ENCODE measurements at places on chromosomes 6 and 20.

- no peak for DNase-seq
Measured at GRCh38 chr6:131107151-131107550, 28.1 kb upstream of the AKAP7 start.

- DNase-seq: no peak
Measured at GRCh38 chr6:88220493-88220892, 54.3 kb upstream of the CNR1 start.

DNA sequence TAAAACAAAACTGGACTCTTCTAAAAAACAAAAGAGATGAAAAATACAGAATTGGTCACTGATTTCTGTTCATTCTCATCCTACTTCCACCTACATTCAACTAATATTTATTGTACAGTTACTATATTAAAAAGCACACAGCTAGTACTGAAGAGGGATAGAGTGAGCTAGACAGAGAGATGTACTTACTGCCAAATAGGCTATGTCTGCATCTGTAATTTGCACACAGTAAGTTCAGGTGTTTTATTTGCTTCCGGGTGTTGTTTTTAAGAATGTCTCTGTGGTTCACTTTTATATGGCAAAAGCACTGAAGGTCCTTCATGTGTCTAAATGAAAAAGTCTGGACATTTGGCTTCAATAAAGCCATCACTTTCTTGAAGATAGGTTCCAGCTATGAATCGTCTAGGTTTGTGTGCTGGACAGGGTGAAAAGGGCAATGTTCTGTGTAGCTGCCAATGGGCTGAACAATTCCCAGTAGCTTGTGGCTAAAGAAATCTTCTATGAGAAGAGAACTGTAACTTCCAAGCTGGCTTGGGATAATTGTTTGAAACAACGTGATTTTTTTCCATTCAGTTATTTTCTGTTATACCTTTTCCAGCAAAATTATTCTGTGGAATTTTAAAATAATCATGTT, 47.3 kb downstream of the EPB41L2 start:
- no peak for DNase-seq

GRCh38 chr6:254016-254415, 38.3 kb upstream of the DUSP22 start:
- no peak for DNase-seq

DNA sequence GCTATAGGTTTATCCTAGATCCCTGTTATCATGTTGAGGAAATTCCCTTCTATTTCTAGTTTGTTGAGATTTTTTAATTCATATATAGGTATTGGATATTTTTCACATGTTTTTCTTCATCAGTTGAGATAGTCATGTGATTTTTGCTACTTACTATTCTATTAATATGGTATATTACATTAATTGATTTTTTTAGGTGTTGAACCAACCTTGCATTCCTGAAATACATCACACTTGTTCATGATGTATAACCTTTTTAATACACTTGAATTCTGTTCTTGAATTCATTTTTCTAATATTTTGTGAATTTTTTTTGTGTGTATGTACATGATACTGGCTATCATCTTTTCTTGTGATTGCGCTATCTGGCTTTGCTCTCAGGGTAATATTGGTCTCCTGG, 25.5 kb upstream of the CAP2 start:
- DNase-seq: no peak

- DNase-seq: no peak
Measured at GRCh38 chr20:12849225-12849910, 159.4 kb upstream of the SPTLC3 start.

GRCh38 chr6:112482373-112482772, 135.2 kb downstream of the RFPL4B start:
- no peak for DNase-seq

- no peak for DNase-seq
Measured at GRCh38 chr6:44002067-44002592, 125.1 kb downstream of the MRPL14 start.

DNA sequence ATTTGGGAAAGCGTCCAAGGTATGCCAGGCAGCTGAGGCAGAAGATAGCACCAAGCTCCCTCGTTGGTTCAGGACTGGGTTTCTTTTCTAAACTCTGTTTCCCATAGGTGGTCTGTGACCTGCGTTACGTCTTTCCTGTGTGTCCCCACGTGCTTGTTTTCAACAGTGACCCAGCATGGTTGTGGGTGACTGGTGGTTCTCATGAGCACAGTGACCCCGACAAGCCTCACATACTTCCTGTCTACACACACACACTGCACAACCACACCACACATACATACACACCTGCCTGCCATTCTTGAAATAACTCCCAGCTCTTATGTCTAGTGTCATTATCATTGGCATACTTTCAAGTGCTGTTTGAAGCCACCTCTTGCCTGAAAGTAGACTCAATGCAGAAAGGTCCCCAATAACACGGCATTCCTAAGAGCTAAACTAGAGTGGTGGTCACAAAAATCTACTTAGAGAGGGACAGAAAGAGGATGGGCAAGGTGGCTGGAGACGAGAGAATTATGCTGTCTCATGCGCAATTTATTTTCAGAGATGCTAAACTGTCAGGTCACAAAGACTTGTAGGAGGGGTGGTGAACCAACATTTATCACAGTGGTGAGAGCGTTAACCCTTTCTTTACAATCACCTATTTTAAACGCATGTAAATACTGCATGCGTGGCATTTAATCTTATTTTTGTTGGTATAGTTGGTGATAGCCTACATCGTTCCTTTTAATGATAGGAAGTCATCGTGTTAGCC, 66.7 kb downstream of the GCNT2 start:
- DNase-seq: no peak

DNA sequence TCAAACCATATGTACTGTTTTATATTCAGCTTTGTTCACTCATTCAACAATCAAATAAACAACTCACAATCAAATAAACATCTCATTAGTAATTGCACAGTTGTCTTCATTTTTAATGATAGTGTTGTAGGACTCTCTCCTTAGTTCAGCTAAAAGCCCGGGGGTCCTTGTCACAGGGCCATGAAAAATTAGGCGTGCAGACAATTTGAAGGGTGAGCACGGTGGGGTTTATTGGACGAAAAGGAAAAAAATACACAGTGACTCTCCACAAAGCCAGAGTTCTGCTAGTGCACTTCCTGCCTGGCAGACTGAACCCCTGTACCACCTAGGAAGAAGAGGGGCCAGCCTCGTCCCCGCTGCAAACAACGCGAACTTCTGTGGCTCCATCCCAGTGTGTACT, 257.6 kb upstream of the FLRT3 start:
- DNase-seq: no peak

- no peak for DNase-seq
Measured at GRCh38 chr6:56650191-56650590, 7.5 kb upstream of the DST start.

DNA sequence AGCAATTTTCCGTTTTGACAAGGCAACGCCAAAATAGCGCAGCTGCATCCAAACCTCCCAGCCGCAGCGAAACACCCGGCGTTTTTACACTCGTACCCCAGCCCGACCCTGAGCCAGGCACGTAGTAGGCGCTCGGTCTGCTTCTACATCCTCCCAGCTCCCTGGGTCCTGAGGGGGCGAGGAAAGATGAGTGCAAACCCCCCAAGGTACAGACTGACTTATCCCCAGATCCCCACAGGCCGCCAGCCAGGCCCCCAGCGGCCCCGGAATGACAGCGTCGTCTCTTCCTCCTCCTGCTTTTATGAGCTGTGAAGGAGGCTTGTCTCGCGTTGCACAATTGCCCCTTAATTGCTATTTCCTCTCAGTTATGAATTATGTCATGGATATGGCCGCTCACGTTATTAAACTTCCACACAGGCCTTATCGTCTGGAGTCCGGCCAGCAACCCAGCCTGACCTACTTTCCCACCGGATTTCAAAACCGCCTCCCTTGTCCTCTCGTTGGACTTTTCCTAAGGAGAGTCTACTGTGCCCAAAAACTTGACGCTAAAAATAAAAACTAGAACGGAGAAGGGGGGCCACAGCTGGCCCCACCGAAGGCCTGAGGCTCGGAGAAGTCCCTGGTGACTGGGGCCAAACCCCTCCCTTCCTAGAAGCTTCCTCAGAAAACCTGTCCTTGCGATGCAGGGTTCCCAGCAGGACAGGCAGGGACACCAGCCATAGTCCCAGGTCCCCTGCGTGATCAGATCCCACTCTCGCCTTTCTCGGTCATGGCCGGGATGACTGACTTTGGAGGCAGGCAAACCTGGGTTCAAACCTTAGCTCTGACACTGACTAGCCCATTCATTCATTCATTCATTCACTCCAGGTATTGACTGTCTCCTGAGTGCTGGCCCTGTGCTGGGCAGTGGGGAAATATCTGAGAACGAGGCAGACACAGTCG, 130.9 kb upstream of the PTPN1 start:
- peak; percentile 86 for DNase-seq

- DNase-seq: no peak
Measured at GRCh38 chr6:170257376-170257775, 33.5 kb downstream of the DLL1 start.

GRCh38 chr20:2618815-2619214, 33.6 kb upstream of the NOP56 start:
- no peak for DNase-seq

- no peak for DNase-seq
Measured at GRCh38 chr6:71139249-71139648, 149.4 kb upstream of the OGFRL1 start.

GRCh38 chr6:27644528-27644927, 171.6 kb upstream of the ZNF184 start:
- DNase-seq: no peak

- DNase-seq: no peak
Measured at GRCh38 chr20:10524643-10525042, 89.5 kb downstream of the SLX4IP start.

- DNase-seq: peak; percentile 89
Measured at GRCh38 chr6:151481786-151482185, 12.0 kb upstream of the CCDC170 start.

DNA sequence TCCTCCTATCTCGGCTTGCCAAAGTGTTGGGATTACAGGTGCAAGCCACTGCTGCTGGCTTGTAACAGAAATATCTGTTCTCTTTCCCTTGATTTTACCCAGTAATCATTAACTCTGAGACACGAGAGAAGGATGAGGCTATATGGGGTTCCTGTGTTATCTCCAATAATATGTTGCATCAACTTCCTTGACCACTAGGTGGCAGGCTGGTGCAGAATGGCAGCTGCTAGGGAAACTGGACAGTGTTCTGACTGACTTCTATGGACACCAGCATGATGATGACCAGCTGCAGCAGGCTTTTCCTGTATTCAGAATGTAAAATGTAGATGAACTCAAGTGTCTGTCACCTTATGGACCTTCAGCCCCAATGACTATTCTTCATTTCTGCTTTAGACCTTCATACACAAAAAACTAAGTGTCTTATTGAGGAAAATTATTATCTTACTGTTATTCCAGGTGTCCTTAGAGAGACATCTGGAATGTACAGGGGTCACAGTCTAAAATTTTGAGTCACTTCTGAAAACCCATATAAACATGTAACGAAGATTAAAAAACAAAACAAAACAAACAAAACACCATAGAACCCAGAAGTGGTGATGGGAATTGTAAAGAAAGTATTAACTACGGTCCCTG, 20.4 kb upstream of the CD109 start:
- DNase-seq: no peak

DNA sequence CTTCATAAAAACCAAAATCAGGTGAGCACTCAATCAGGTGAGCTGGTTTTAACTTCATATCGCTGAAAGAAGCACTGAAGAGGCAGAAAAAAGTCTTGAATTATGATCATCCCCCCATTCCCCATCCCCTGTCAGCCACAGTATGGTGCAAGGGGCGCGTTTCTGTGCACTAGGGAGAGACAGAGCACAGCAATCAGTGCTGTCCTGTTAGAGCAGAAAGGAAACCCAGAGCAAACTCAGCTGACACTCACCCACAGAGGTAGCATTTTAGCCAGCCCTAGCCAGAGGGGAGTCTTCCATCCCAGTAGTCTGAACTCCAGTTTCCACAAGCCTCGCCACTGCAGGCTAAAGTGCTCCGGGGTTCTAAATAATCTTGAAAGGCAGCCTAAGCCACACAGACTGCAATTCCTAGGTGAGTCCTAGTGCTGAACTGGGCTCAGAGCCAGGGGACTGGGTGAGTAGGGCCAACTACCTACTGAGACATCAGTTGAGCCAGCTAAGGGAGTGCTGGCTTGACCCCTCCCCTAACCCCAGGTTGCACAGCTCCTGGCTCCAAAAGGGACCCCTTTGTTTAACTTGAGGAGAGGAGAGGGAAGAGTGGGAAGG, 1352.6 kb upstream of the GJE1 start:
- no peak for DNase-seq

- no peak for DNase-seq
Measured at GRCh38 chr6:157831018-157831369, 7.9 kb downstream of the SNX9 start.

GRCh38 chr6:46410334-46410953, 80.8 kb downstream of the RCAN2 start:
- DNase-seq: no peak

DNA sequence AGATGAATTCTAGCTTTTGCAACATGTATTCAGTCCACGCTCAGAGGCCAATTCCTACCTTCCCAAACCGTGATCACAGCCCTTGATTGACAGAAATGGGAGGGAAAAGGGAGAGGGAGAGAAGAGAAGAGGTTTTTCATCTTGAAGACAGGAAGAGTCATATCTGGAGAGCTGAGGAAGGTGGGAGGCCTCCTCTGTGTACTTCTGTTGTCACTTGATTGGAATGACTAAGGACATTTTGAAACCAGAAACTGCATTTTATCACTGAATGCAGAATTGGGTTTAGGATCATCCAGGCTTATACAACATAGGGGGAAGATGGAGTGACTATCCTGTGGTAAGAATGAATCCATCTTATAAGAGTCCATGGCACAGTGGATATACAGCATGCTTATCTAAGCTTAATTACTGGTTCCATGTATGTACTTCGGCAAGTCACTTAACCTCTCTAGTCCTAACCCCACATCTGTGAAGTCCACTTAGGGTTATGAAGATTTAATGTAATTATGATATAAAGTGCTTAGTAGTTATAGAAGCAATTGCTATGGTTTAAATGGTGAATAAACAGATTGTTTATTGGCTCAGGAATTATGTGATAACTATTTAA, 144.0 kb downstream of the BCKDHB start:
- no peak for DNase-seq

- no peak for DNase-seq
Measured at GRCh38 chr20:57282670-57283361, 16.4 kb upstream of the BMP7 start.

Measured in GF-D8 (cell line).